Cardiac muscle cell (in vitro differentiated cells and primary cell): ENCODE measurements at places on chromosomes 2 and 18. TPM values are rescaled to one million over a fixed set of nuclear protein-coding genes. Genes with fewer than 3 reads are reported as not detected.

ZNF521 gene
- 152 and 442 TPM in 2 replicates for total RNA-seq

LINC00305 gene
- total RNA-seq = 0.21 TPM in 1 of 2 replicates, not detected in the other

CCBE1 gene
- 1.5 and 1.8 TPM in 2 replicates for total RNA-seq

RAX gene
- total RNA-seq = 0.06 TPM in 1 of 2 replicates, not detected in the other

OR6B3 gene
- total RNA-seq = not detected in 2 replicates

GAD1 gene
- total RNA-seq = 0.11 and 0.12 TPM in 2 replicates

SEPTIN2 gene
- 334 and 386 TPM in 2 replicates for total RNA-seq

KCNS3 gene
- total RNA-seq = 10.5 and 13.1 TPM in 2 replicates

TEKT4 gene
- not detected in 2 replicates for total RNA-seq

MOGAT1 gene
- not detected in 2 replicates for total RNA-seq

MYO1B gene
- 38.8 and 44.5 TPM in 2 replicates for total RNA-seq

CPLX4 gene
- total RNA-seq = not detected in 2 replicates

MEIS1 gene
- 92.6 and 115 TPM in 2 replicates for total RNA-seq

RNPEPL1 gene
- total RNA-seq = 43.5 and 49.0 TPM in 2 replicates

SH3RF3 gene
- 1.4 and 1.7 TPM in 2 replicates for total RNA-seq

LRP1B gene
- 2.4 and 2.5 TPM in 2 replicates for total RNA-seq
